ENCODE measurements at places on chromosomes 11 and 22.

GRCh38 chr22:25760294-25760693 is 18.3 kb downstream of the MYO18B start:
- no peak for DNase-seq

DNA sequence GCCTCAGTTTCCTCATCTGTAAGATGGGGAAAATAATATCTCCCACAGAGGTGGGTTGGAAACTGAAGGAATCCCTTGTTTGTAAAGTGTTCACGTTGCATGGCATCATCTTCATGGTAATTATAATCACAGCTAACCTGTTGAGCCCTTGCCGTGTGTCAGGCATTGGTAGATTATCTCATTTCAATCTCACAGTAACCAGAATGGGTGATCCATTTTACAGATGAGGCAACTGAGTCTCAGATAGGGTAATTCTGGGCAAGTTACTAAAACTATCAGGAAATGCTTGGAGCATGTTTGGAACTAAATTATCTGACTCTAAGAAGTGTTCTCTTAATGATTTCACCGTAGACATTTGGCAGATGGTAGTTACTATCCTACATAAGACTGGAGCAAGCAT is 109.4 kb downstream of the NAV2 start:
- no peak for DNase-seq

DNA sequence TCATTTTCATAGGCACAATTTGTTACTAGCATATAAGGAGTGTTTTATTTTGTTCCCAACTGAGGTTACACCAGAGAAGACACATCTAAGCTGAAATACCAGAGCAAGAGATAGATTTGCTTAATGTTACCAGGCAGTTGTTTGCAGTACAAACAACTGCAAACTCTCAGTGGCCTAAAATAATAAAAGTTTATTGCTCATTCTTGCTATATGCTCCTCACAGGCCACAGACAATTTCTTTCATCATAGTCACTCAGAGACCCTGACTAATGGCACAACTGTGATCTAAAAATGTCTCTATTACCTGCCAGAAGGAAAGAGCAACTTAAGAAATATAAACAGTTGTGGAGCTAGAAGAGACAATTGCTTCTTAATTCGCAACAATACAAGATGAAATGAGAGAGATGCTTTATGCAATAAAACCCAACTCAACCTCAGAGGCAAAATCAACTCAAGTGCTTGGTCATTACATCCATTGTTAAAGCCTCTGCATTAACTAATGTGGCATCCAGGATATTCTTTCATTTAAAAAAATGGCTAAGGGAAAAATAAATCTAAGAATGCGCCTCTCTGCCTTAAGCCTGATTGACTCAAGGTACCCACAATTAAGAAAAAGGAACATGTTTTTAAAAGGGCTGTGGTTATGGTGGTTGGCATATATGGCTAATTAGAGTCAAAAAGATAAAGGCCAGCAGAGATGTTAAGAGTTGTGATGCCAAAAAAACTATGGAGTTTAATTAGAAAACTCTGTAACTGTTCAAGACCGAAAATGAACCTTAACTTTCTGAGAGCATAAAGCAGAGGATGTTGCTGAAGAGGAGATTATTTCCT is 103.7 kb downstream of the CD44 start:
- no peak for DNase-seq

DNA sequence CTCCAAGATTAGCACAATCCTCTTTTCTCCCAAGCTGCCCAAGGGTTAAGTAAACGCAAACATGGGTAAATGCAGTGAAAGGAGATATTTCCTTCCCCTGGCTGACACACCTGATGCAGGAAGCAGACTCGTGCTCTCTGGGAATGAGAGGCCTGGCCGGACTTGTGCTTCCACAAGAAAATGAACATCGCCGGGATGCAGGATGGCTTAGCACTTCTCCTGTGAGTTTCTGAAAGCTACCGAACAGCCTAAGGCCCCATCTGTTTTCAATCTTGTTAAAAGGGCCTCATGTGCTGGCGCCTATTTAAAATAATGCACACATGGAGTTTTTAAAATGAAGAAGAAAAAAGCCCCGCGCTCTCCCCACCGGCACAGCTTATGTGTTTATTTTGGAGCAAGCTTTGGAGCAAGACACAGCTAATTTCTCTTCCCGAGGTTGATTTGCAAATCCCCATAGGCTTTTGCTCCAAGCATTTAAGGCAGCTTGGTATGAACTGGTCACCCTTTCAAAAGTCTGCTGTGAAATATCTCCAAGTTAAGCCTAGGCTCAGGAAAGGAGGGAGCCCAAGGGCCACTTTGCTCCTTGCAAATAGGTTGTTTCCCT is 100.9 kb downstream of the SYN3 start:
- no peak for DNase-seq

GRCh38 chr11:125376117-125376516 is 119.9 kb downstream of the FEZ1 start:
- DNase-seq = no peak

- DNase-seq = no peak
Observed at GRCh38 chr22:47589271-47590250, 827.1 kb downstream of the TBC1D22A start.

- DNase-seq = no peak
Observed at GRCh38 chr11:13061294-13061990, 52.3 kb downstream of the RASSF10 start.

- DNase-seq = no peak
Observed at GRCh38 chr22:26197425-26197824, 28.2 kb downstream of the SEZ6L start.

GRCh38 chr11:61800331-61801281 is 7.9 kb downstream of the FEN1 start:
- DNase-seq = no peak

GRCh38 chr11:61627850-61628661 is 47.2 kb upstream of the SYT7 start:
- DNase-seq = peak; percentile 45

- DNase-seq = no peak
Observed at GRCh38 chr11:73399636-73400035, 23.4 kb downstream of the RELT start.

GRCh38 chr11:75859614-75860013 is 44.6 kb downstream of the UVRAG start:
- no peak for DNase-seq

DNA sequence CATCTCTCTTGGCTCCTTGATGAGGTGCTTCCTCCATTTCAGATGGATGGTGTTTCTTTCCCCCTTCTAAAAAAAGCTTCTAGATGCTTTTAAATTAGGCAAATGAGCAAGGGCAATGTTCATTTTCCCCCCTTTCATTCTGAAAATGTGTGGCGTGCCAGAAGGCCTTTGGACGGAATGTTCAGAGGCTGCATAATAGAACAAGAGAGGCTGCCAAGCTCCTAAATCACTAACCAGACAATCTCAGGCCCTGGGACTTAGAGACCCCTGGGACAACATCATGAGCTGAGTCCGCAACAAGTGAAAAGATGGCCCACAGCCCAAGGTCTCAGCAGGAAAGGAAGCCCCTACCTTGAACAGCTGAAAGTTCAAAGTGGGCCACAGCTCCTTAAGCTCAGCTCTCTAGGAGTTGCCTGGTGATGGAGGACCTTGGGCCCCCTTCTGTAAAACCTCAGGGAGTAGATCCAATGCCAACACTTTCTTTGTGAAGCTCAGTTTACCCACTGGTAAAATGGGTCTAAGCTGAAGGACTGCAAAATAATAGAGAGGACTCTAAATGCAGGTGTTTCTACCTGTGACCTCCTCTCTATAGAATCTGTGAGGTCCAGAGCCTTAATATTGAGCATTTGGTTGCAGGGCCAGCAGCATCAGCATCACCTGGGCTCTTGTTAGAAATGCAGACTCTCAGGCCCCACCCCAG is 144.0 kb downstream of the FBXO7 start:
- DNase-seq = no peak

- no peak for DNase-seq
Observed at GRCh38 chr11:65782816-65783228, 2.0 kb upstream of the AP5B1 start.

Measured in HCT116 (cell line).